ENCODE measurements at places on chromosomes 5 and 9. TPM values are rescaled to one million over a fixed set of nuclear protein-coding genes. Genes with fewer than 3 reads are reported as not detected.
A peak's percentile ranks its signal among the peaks of the same experiment; 100 is the strongest.

- H3K27me3 ChIP-seq, result no peaks in the 10 kb centered on the region
- DNase-seq, result no peak
- H3K36me3 ChIP-seq, result no peaks in the 10 kb centered on the region
- no peak overlapping the region for H3K4me3 ChIP-seq
These were observed 7.5 kb upstream of the TOR2A start for GRCh38 chr9:127742435-127743088.

DNA sequence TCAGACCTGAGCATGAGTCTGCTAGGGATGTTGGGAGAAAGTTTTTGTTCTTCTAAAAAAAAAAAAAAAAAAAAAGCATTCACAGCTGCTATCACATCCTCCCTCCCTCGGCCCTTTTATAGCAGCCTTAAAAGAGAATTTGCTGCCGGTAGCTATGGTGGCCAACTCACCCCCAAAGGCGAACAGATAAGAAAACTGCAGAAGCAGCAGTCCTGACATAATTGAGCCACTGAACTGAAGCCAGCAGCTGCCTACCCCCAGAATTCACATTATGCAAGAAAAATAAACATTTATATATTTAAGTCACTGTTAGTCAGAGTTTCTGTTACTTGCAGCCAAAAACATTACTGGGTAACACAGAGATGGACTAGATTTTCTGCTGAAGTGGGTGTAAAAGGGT is 124.3 kb upstream of the SMARCA2 start:
- no peak overlapping the region for H3K4me3 ChIP-seq
- no peaks in the 10 kb centered on the region for H3K36me3 ChIP-seq
- no peak overlapping the region for H3K27ac ChIP-seq
- DNase-seq, result no peak
- no peaks in the 10 kb centered on the region for H3K4me1 ChIP-seq
- H3K27me3 ChIP-seq, result no peaks in the 10 kb centered on the region

Gene NR6A1
- total RNA-seq, result 0.53 TPM

Gene CKMT2
- total RNA-seq, result 0.43 TPM

DNA sequence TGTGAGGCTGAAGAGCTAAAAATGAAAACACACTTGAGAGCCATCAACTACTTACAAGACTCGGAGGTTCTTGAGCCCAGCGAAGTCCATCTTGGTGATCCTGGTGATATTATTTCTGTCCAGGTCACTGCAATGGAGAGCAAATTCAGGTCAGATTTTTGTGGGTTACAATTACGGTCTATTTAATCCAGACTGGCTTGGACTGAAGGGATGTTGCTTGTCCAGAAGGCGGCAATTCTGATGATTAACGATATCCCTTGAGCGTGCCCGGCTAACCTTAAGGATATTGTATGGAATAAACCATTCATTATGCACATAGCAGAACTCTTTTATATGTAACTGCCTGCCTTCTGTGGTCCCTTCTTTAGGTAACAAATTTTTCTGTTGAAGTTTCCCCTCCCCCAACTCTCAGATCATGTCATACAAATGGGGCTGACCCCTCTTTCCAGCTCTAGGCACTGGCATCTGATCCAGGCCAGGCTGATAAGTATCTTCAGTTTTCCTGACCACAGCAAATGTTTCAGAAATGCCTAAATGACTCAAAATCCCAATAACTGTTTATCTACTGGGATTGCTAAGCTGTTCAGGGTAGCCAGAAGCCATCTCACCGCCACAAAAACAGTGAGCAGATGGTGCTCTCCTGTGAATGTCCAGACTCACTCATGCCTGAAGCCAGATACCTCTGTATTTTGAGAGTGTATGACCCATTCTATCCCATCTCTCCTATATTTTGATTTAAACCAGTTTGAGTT is 49.4 kb downstream of the SLIT3 start:
- no peak overlapping the region for H3K4me3 ChIP-seq
- H3K27me3 ChIP-seq, result no peaks in the 10 kb centered on the region
- H3K36me3 ChIP-seq, result no peaks in the 10 kb centered on the region
- no peak overlapping the region for H3K27ac ChIP-seq

Gene RGS7BP
- 9.2 TPM for total RNA-seq

- DNase-seq, result no peak
- H3K4me1 ChIP-seq, result no peaks in the 10 kb centered on the region
- H3K4me3 ChIP-seq, result no peak overlapping the region
- H3K27ac ChIP-seq, result no peak overlapping the region
These were observed 75.1 kb upstream of the FBN2 start for GRCh38 chr5:128613128-128613527.

GRCh38 chr9:121942866-121943382 is 150.2 kb downstream of the TTLL11 start:
- no peaks in the 10 kb centered on the region for H3K36me3 ChIP-seq
- DNase-seq, result no peak

Gene KIF12
- total RNA-seq, result not detected

Gene SPATA31C1
- total RNA-seq, result not detected

DNA sequence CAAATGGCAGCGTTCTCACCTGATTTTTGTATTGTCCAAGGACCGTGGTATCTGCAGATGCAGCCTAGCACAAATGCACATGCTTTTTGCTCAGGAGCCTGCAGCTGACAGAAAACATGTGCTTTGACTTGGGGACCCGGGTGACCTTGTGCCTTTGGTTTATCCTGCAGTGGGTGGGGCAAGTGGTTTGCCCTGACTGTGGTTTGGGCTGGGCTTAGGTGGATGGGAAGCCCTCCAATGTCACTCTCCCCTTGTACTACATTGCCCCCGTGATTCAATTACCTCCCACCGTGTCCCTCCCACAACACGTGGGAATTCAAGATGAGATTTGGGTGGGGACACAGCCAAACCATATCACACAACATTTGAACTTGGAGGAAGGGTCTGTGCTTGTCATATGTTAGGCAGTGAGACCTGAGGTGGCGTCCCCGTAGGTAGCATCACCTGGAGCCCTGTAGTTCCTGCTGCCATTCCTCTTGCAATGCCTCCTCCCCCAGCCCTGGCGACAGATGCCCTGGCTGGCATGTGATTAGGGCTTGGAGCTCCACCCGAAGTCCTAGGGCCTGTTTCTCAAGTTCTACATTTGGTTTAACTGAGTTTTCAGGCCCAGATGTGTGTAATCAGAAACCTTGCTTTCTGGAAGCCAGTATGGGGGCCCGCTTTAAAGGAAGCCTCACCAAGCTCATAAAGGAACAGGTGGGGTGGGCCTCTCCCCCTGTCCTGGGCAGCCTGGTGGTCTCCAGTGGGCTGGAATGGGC is 2.1 kb downstream of the ANKRD33B start:
- H3K27me3 ChIP-seq, result no peaks in the 10 kb centered on the region
- H3K4me3 ChIP-seq, result peak overlapping the region; percentile 76
- DNase-seq, result no peak
- peak overlapping the region; percentile 80 for H3K27ac ChIP-seq

DNA sequence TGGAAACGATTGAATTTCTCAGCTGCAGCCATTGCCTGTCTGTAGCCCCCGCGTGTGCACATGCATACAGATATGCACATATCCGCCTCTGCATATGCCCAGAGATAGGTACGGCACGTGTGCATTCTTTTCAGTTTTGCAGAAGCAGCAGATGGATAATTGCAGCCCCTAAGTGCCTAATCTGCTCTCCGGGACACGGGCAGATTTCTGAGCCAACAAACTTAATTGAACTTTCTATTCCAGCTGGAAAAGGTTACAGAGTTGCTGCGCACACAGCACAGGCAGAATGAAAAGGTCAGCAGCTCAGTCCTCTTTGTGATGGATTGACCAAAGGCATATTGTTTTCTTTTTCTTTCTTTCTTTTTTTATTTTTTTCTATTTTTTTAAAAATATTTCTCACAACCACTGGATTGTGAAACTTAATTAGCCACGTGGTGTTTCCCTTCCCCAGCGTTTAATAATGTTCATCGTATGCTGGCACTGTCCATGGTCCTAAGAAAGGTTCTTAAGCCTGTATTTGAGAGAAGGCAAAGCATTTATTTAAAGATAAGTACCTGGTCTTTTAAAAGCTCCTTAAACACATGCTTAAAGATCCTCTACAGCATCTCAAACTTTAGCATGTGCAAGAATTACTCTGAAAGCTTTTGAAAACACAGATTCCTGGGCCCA is 270.2 kb upstream of the BRINP1 start:
- no peak overlapping the region for H3K4me3 ChIP-seq
- H3K27me3 ChIP-seq, result no peaks in the 10 kb centered on the region
- no peak overlapping the region for H3K27ac ChIP-seq
- no peaks in the 10 kb centered on the region for H3K4me1 ChIP-seq
- no peaks in the 10 kb centered on the region for H3K36me3 ChIP-seq
- no peak for DNase-seq

DNA sequence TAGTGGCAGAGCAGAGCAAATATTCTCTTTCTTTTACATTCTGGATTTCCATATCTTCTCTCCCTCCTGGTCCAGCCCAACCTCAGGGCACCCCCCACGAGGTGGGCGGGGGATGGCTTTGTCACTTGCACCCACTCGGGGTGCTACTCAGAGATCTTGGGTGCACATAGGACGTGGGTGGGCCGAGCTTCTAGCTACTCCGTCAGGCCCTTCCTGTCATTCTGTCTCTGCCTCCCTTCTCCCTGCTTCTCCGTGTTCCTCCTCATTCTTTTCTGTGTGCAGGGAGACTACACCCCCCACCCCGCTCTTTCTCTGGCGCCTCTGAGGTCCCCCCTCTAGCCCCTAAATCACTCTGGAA is 19.5 kb downstream of the PCDHGC5 start:
- peaks cover 18% of the 10 kb centered on the region for H3K36me3 ChIP-seq
- peak overlapping the region; percentile 62 for H3K4me3 ChIP-seq
- no peak for DNase-seq
- peaks cover 35% of the 10 kb centered on the region for H3K4me1 ChIP-seq
- H3K27me3 ChIP-seq, result no peaks in the 10 kb centered on the region
- H3K27ac ChIP-seq, result peak overlapping the region; percentile 99

DNA sequence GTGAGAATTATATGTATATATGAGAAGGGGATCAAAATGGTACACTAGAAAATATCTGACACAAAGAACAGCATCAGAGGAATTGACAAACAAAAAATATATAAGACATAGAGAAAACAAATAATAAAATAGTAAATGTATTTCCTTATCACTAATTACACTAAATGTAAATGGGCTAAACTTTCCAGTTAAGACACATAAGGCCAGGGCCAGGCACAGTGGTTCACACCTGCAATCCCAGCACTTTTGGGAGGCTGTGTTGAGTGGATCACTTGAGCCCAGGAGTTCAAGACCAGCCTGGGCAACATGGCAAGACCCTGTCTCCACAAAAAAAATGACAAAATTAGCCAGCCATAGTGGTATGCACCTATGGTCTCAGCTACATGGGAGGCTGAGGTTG is 8.5 kb downstream of the FBXL17 start:
- no peaks in the 10 kb centered on the region for H3K27me3 ChIP-seq
- DNase-seq, result no peak
- no peaks in the 10 kb centered on the region for H3K36me3 ChIP-seq
- no peak overlapping the region for H3K27ac ChIP-seq

GRCh38 chr9:82382887-82383616 is 394.5 kb downstream of the SPATA31D1 start:
- H3K4me3 ChIP-seq, result no peak overlapping the region
- H3K36me3 ChIP-seq, result no peaks in the 10 kb centered on the region
- no peak overlapping the region for H3K27ac ChIP-seq
- DNase-seq, result no peak

DNA sequence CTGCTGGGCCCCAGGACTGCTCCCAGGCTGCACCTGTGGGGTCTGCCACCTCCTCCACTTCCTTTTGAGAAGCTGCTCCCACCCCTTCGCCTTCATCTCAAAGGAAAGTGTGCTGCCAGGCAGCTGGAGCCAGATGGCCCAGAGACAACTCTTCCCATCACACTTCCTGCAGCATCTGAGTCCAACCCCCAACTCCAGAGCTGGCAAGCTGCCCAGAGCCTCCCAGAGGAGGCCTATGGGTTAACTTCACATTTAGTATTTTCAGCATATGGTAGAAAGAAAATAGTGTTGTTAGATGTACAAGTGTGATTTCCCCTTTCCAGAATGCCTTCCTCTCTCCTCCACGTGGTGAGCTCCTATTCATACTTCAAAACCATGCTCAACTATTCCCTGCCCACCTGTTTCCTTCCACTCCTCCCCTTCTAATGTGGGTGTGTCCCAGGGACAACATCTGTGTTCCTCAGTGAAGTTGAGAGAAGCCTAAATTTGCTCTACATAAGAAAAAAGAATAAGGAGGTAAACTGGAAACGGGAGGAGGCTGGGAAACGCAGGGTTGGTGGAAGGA is 38.6 kb upstream of the KCNMB1 start:
- no peaks in the 10 kb centered on the region for H3K27me3 ChIP-seq
- no peaks in the 10 kb centered on the region for H3K4me1 ChIP-seq
- H3K4me3 ChIP-seq, result no peak overlapping the region
- H3K27ac ChIP-seq, result no peak overlapping the region
- H3K36me3 ChIP-seq, result no peaks in the 10 kb centered on the region

Gene NFIB
- 99.9 TPM for total RNA-seq

- H3K36me3 ChIP-seq, result no peaks in the 10 kb centered on the region
- peaks cover 6% of the 10 kb centered on the region for H3K4me1 ChIP-seq
- no peak overlapping the region for H3K4me3 ChIP-seq
- H3K27ac ChIP-seq, result no peak overlapping the region
- H3K27me3 ChIP-seq, result no peaks in the 10 kb centered on the region
These were observed 60.6 kb downstream of the NSUN2 start for GRCh38 chr5:6572086-6572824.

Gene PPIC
- total RNA-seq, result 29.3 TPM

DNA sequence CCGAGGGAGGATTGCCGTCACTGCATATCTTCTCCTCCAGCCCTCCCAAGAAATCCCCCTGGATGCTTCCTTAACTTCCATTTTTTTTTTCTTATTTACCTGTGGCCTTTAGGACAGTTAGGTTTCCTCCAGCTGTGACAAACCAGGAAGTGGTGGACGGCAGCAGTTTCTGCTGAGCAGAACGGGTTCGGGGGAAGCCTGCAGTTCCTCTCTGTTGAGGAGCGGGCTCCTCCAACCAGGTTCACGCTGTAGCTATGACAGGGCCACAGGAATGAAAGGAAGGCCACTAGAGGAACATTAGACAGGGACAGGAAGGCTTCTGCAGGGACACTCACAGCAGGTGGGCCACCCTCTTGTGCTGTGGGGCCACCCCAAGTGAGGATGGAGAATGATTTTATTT is 76.7 kb upstream of the SYK start:
- DNase-seq, result no peak
- no peaks in the 10 kb centered on the region for H3K4me1 ChIP-seq
- no peak overlapping the region for H3K27ac ChIP-seq

- H3K36me3 ChIP-seq, result no peaks in the 10 kb centered on the region
- no peak for DNase-seq
- H3K27me3 ChIP-seq, result no peaks in the 10 kb centered on the region
- no peak overlapping the region for H3K4me3 ChIP-seq
These were observed 430.3 kb upstream of the ZNF462 start for GRCh38 chr9:106432631-106433030.

All from ascending aorta (tissue), 2 donors.